ENCODE measurements at places on chromosomes 4 and X.

GRCh38 chr4:102687373-102687981, 73.3 kb downstream of the MANBA start:
- DNase-seq = peak; percentile 62

DNA sequence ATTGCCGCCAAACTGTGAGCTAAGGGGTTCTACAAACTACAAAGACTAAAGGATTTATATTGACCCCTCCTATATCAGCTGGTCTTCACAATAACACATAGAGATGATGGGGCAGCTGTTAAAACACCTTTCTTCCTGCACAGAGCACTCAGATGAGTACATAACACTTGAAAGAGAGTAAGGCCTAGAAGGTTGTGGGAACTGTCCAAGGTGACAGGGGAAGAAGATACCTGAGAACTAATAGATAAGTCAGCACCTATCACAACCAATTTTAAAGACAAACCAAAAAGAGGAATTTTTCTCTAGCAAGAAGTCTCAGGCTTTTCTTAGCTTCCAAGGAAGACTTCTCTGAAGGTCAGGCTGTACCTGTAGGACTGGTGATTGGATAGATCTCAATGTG, 19.1 kb upstream of the CXCL6 start:
- DNase-seq = no peak

DNA sequence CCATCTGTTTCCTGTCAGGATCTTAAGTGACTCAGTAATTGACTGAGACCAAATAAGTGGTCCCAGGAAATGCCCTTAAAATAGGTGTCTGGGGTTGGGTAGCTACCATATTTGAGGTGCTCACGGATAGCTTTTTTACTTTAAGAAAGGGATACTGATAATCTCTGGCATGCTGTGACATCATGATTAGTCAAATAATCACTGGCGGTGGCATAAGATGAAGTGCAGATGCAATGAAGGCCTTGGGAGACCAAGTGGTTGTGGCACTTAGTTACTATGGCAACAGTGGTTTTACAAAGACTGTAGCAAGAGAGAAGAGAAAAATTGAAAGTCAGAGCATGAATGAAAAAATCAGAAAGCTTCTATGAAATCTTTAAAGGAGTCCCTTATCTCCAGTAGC, 114.5 kb upstream of the SLIT2 start:
- DNase-seq = no peak

DNA sequence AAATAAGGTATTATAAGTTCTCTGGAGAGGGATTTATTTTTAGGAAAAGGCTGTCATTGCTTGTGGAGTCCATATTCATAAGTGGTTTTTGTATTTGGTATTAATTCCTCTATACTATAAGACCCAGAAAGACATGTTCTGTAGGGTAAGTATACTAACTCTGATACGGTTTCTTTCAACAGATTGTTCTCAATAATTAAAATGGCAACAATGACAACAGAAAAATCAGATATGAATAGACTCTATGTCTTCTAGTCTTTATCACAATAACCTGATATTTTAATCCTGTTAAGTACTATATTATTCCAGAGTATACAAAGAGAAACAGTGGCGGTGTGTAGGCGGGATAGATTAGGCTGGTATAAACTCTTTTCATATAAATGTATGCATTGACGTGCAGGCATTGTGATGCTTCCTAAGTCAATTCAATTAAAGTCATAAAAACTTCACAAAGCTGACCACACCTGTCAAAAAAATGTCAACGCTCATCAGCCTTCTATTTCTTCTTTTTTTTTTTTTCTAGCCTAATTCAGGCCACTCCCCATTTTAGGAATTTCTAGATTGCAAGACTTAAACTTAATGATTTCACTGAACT, 150.4 kb downstream of the TRIML1 start:
- DNase-seq = no peak

DNA sequence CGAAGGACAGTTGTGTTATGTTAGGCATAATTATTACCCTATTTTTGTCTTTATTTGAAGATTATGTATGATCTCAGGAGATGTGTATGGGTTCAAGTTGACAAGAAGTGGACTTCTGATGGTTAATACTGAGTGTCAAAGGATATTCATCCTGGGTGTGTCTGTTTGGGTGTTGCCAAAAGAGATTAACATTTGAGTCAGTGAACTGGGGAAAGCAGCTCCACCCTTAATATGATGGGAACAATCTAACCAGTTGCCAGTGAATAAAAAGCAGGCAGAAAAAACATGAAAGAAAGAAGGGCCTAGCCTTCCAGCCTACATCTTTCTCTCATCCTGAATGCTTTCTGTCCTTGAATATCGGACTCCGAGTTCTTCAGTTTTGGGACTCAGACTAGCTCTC, 332.6 kb downstream of the DTHD1 start:
- no peak for DNase-seq

DNA sequence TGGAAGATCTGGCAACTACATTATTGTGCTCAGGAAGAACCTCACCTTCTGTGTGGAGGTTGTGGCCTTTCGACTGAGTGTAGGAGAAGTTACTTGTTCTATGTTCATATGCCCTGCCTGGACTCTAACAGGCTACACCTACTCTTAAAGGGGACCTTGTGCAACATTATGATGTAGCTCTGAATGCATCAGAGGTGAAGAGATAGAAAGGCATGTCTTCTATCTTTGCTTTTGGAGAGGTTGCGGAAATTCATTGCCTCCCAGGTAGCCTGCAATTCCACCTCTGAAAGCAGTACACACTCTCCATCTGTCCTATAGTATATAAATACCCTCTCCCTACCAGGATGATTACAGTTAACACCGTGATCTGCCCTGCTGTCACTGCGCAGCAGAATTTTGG, 7.1 kb upstream of the SLAIN2 start:
- DNase-seq = no peak

GRCh38 chrX:35251226-35251625, 308.6 kb downstream of the FAM47B start:
- DNase-seq = no peak

DNA sequence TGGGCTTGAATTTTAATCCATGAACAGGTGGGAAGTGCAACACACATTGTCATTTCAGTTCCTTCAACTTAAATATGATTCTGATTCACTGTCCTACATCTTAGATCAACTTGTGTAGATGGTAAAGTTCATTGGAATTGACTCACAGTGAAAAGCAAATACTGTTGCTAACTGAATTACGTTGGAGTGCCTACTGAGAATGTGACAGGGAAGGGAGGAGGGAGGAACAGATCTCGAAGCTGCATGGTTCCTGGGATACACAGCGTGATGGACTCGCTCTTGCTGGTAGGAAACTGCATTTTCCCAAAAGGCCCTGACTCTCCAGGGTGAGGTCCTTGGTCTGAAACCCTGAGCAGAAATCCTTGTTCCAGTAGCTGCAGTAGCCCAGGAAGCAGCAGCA, 284.2 kb downstream of the USP46 start:
- DNase-seq = no peak

DNA sequence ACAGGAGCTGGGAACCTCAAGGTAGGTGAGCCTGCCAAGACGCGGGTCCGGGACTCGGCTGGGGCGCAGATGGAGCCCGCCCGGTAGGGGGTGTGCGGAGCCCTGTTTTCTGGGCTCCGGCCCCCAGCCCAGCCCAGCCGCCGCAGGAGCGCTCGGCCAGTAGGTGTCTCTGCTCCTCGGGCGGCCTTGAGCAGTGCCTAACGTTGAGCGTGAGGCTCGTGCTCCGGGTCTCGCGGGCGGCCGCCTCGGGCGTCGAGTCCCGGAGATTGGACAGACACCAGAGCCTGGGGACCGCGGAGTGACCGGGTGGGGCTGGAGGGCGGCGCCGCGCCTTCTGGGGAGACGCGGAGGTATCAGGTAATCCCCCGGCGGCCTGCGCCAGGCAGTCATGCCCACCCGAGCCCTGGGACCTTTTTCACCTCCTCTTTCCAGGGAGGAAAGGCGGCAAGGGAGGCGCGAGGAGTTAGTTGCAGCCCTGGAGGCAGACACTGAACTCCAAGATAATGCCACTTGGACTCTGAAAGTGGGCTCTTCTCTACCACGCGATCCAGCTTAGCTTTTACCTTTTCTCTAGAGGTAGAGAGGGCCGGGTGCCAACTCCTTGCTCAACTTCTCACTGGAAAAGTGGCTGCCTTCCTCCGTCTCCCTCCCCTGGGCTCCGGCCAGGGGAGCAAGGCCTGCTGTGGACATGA, 14.5 kb upstream of the FGG start:
- DNase-seq = peak; percentile 3

DNA sequence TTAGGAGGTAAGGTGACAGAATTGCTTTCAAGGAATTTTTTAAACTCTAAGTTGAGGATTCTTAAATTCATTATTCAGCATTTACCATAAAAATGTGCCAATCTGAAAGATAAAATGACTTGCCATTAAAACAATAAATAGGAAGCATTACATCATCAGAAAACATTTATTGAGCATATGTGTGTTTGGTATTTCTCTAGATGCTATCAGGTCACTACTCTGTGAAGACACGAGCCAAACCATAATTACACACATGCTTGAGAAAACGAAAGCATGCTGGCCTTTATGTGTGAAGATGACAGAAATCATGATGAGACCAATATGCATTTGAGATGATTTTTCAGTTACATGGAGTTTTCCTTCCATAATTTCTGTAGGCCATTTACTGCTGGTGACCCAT, 12.3 kb upstream of the IL21 start:
- no peak for DNase-seq

DNA sequence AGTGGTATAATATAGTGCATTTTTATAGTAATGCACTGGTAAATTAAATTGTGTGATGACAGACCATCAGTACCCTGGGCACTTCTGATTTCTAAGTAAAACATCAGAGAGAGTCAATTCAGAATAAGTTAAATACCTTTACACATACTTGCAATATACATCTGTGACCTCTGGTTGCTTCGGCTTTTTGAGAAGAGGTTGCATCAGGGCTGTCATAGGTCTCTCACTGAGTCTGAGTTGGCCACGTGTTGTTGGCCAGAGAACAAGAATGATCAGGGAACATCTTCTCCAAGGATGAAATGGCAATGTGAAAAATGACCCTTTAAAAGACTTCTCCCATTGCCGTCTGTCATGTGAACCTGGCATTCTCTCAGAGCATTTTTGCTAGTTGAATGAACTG, 36.9 kb upstream of the PUDP start:
- no peak for DNase-seq

GRCh38 chrX:130885996-130886395, 17.0 kb downstream of the ENOX2 start:
- DNase-seq = no peak

- peak; percentile 52 for DNase-seq
Observed at GRCh38 chrX:21479695-21480270, 105.6 kb downstream of the CNKSR2 start.

- peak; percentile 95 for DNase-seq
Observed at GRCh38 chrX:39158801-39159657, 357.8 kb downstream of the MID1IP1 start.

DNA sequence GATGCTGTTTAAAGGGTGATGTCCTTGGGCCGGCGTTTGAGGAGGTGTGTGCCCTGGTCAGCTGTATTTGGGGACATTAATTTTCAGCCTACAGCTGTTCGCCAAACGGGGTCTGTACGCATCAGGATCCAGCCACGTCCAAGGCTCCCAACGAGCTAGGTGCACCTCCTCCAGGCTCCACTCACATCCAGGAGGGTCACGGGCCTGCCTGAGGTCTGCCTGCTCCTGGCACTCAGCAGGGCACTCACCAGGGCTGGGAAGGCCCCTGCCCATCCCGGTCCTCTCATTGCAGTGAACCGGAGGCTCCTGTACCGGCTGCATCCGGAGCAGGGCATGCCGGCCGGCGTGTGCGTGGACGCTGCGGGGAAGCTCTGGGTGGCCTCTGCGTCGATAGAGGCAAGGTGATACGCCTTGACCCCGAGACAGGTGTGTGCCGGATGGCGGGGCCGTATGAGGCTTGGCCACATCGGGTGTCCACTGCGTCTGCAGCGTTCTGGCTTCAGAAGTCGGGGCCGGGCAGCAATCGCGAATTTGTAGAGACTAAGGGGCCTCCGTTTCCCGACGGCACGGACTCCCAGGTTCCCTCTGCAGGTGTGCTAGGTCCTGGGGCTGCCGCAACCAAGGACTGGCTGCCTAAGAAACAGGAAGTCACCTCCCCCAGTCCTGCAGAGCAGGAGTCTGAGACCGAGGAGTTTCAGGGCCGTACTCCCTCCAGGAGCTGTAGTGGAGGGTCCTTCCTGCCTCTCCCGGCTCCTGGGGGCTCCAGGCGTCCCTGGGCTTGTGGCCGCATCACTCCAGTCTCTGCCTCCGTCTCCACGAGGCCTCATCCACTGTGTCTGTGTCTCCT, 27.5 kb upstream of the PLCXD1 start:
- DNase-seq = no peak

DNA sequence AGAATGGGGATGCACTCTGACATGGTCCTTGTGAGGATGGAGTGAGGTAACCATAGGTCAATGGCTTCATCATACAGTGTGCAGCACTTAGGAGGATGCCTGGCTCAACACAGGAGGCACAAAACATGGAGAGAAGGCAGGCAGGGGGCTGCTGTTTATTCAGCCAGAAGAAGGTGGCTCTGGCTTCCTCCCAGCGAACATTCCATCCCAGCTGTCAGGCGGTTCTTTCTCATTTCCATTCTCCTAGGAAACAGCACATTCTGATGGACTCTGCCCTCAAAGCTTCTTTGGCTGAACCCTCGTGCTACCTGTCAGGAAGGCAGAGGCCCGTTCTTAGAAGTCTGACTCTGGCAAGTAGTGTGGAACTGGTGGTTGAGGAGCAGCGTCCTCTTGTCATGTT, 18.6 kb downstream of the STK32B start:
- no peak for DNase-seq

DNA sequence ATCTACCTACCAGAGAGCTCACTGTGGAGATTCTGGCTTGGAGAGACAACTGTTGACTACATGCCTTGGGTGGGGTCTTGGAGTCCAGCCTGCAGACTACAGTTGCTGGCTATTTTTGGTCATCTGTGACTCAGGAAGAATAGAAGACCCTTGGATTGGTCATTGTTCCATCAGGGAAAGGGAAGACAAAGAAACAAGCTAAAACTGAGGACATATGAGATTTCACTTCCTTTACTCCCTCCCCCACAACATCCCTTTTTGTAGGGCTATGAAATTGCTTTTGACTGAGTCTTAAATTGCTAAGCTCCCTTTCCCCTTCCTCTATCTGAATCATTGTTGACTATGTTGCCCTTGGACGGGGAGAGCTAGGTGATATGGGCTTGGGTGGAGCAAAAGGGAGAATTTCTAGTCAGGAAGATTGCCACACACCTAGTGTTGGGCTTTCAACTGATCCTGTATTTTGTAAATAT, 11.7 kb downstream of the MSN start:
- peak; percentile 84 for DNase-seq

DNA sequence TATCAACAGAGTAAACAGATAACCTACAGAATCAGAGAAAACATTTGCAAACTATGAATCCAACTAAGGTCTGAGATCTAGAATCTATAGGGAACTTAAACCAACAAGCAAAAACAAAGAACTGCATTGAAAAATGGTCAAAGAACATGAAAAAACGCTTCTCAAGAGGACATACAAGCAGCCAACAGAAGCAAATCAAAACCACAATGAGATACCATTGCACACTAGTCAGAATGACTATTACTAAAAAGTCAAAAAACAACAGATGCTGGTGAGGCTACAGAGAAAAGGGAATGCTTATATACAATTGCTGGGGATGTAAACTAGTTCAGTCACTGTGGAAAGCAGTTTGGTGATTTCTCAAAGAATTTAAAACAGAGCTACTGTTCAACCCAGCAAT, 255.7 kb downstream of the TMEM47 start:
- no peak for DNase-seq

- no peak for DNase-seq
Observed at GRCh38 chr4:114028071-114028470, 48.6 kb upstream of the ARSJ start.

Measured in inflammatory macrophage treated with lipopolysaccharide for 4 hours (primary cell).